ENCODE measurements at places on chromosomes 5 and 9.

- DNase-seq: no peak
Observed at GRCh38 chr5:125109816-125110215, 363.4 kb upstream of the ZNF608 start.

DNA sequence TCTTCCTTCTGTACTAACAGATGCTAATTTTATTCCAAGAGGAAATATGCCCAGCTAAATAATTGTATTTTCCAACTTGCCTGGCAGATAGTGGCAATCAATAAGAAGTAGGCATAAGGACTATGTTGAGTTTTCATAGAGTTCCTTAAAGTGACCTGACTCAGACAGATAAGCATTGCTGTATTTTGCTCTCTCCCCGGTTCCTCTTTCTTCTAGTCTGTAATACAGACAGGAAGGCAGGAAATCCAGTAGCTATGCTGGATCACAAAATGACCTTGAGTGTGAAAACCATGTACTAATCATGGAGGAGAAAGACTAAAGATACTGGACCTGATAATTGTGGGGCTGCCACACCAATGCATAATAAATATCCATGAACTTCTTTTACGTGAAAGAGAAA lies 701.7 kb downstream of the CETN3 start:
- DNase-seq: no peak

GRCh38 chr9:129995409-129996160 lies 47.4 kb downstream of the FNBP1 start:
- no peak for DNase-seq

DNA sequence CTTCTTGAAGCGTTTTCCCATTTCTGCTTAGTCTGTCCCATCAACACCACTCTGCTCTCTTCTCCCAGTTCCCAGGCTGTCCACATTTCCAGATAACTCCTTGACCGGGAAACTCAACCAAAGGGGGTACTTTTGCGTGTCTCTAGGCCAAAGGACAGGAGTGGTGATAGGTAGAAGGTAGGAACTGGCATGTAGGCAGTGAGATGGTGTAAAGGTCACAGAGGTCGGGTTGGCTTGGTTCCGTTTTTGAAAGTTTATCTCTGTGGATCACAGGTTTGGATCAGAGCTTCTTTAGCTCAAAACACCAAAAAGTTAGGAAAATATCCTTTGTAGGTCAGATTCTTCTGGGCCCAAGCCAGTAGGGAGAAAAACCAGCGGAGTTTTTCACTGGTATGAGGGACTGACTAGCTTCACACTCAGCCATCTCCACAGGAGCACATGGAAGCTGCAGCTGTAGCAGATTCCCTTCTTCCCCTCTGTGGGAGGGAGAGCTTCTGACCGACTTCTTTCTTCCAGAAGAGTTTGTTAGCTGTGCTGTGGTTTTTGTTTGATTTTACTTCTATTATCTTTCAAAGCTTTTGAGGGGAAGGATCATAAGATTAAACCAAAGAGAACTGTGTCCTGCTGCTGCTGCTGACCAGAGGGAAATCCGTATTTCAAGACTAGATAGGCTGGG lies 98.4 kb upstream of the DMRT1 start:
- DNase-seq: no peak

DNA sequence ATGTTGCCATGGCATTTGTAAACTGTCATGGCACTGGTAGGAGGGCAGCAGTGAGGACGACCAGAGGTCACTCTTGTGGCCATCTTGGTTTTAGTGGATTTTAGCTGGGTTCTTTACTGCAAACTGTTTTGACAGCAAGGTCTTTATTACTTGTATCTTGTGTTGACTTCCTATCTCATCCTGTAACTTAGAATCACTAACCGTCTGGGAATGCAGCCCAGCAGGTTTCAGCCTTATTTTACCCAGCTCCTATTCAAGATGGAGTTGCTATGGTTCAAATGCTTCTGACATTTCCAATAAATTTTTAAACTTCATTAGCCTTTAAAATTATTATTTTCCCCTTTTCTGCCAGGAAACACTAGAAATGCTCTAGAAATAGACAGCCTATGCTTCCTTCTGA lies 839.1 kb downstream of the NR2F1-AS1 start:
- no peak for DNase-seq

GRCh38 chr5:141799507-141800167 lies 78.6 kb downstream of the PCDH1 start:
- no peak for DNase-seq

- DNase-seq: no peak
Observed at GRCh38 chr9:73437758-73438157, 286.1 kb downstream of the ANXA1 start.

DNA sequence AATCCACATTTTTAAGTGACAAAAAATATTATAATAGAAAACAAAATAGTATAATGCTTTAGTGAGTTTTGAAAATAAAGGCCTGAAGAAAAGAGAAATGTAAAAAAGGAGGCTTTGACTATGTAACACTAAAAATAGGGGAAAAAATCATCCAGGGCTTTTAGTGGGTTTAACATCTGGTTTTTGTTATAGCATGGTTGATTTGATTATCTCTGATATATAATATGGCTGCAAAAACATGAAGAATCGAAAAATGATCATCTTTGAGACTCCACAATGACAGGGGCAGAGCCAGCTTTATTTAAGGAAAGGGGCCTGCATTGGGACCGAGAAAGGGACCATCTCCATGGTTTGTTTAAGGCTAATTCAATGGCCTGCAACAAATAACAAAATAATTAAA lies 393.8 kb downstream of the PLK2 start:
- no peak for DNase-seq

DNA sequence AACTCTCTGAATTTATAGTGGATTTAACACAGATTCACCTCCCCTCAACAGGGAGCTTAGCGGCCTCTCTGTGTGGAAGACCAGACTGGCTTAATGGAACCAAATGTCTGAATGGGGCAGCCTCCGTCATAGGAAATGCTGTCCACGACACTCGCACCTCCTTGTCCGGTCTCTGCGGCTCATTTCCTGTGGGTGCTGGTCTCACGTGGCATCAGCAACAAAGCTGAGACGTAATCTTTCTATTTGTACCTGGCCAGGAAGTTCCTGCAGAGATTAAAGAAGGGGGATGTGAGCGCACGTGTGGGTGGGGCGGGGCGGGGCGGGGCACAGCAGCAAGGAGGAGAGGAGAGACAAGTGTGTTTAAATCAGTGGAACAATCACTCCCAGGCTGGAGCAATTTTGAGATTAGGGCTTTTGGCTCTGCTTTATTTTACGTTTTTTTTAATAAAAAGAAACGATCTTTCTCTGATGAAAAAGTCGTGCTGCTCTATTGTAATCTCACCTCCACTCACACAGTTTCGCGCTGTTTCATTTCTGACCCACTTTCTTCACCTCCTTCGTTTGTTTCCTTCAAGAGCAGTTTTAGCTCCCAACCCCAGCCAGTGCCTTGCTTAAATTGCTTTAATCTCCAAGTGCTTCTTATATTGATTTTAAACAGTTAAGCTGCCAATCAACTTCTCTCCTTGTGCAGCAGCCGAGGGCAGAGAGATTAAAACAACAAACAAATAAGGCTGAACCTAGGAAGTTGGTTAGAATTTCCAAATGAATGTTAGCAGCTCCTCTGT lies 132.2 kb upstream of the ASTN2 start:
- DNase-seq: no peak

DNA sequence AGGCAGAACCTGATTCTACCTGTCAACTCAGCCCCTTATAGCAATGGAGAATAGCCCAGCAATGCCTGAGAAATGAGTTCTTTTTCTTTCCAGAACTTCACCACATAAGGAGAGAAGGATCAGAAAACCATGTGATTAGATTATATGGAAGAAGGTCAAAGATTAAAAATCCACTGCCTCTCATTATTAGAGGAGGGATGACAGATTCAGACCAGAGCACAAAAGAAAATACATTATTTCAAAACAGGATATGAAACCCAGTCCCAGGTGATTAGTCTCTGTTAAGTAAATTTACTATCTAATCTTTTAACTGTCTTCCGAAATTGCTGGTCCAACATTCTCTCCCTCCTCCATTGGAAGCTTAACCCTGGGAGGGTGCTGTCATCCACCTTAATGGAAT lies 322.4 kb downstream of the SLIT3 start:
- no peak for DNase-seq

DNA sequence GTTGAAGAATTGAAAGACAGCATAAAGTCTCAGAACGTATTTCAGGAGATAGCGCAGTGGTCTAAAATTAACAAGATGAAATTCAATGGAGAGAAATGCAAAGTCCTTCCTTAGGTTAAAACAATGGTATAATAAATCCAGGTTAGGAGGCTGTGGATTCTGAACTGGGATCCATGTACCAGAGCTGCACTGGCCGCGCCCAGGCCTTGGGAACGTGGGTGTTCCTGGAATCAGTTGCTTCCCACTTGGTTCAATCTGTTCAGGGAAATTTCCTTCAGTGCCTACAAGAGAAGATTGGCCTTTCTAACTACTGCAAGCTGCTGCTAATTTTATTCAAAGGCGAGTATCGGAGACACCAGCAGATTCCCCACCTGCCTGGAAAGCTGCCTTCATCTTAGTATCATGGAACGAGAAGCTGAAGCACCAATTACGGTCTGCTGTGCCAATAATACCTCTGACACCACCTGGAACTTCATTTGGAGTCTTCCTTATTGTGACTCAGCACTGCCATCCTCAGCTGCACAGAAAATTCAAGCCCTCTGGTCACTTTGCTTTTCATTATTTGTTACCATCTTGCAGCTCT lies 14.3 kb upstream of the CTNND2 start:
- DNase-seq: no peak

- no peak for DNase-seq
Observed at GRCh38 chr9:82404196-82404870, 415.8 kb downstream of the SPATA31D1 start.

DNA sequence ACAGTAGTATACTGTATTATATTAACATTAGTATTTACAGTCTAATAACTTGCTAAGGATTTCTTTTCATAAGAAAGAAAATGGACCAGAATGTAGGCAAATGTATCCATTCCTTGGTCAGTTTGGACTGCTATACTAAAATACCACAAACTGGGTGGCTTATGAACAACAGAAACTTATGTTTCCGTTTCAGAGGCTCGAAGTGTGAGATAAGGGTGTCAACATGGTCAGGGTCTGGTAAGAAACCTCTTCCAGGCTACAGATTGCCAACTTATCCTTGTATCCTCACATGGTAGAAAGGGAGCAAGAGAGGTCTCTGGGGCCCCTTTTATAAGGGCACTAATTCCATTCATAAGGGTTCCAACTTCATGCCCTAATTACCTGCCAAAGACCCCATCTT lies 9.2 kb upstream of the ESM1 start:
- no peak for DNase-seq

- no peak for DNase-seq
Observed at GRCh38 chr5:79966448-79966847, 24.6 kb downstream of the MTX3 start.

DNA sequence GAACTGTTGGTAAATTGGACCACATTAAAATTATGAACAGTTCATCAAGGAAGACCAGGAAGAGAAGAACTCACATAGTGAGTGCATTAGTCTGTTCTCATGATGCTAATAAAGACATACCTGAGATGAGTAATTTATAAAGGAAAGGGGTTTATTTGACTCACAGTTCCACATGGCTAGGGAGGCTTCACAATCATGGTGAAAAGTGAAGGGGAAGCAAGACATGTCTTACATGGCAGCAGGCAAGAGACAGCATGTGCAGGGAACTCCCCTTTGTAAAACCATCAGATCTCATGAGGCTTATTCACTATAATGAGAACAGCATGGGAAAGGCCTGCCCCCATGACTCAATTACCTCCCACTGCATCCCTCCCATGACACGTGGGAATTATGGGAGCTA lies 135.9 kb upstream of the MAN2A1 start:
- DNase-seq: no peak

DNA sequence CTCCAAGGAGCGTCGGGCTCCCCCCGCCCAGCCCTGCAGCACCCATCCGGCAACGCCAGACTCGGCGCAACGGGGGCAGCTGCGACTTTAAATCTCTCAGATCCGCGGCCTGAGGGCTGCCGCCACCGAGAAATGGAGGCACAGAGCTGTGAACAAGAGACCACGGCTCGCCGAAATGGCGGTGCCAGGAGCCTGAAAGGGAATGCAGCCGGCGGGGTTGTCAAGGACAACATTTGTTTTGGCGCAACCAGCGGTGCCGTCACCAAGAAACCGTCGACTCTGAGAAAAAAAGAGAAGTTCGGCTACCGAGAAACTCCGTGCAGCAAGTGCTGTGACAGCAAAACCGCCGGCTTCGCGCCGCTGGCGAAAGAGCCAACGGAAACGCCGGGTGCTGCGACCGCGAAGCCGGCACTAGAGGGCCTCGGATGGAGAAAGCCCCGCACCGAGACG lies 2.1 kb upstream of the ANXA2R start:
- DNase-seq: peak; percentile 44

- DNase-seq: no peak
Observed at GRCh38 chr5:176830995-176831423, 20.6 kb downstream of the UNC5A start.

DNA sequence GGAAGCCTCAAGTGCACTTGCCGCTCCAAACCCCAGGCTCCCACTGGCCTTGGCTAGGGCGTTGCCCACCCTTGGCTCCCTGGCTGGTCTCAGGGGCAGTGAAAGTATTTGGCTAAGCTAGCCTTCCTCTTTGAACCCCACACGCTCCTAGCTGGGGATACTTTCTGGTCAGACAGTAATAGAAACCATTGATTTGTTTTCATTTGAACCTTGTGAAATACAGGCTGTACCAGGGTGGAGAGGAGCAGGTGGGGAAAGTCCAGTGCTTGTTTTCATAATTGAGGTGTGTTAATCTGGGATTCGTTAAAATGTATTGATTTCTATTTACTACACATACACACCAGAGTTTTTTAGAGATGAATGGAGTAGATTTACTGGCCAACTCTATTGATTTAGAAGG lies 45.9 kb upstream of the TRMT10B start:
- DNase-seq: no peak

GRCh38 chr9:124453586-124454191 lies 3.4 kb downstream of the ADGRD2 start:
- DNase-seq: no peak

GRCh38 chr5:10863763-10864383 lies 102.8 kb upstream of the DAP start:
- DNase-seq: no peak

DNA sequence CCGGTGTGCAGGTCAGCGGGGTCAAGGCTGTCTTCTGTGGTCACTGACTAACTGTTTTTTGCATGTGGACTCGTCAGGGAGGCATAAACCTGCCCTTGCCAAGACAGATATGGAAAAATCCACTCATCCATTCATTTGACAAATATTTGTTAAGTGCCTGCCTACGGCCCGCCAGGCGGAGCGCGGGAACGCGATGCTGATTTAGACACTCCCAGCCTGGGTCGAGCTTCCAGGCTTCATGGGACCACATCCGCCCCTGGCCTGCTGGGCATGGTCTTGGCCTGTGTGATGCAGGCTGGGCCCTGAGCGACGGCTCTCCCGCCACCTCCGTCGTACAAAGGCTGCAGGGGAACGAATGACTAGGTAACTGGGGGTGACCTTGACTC lies 18.1 kb downstream of the MYMK start:
- DNase-seq: peak; percentile 86
